ENCODE measurements at places on chromosomes 1 and 21. TPM values are rescaled to one million over a fixed set of nuclear protein-coding genes. Genes with fewer than 3 reads are reported as not detected.

Gene CFAP45
- total RNA-seq = 0.21 TPM

Gene VAV3
- 23.7 TPM for total RNA-seq

Gene NOS1AP
- total RNA-seq = 0.17 TPM

Gene MYOC
- total RNA-seq = not detected

Gene KCNAB2
- 3.6 TPM for total RNA-seq

Gene KRTAP10-10
- total RNA-seq = not detected

DNA sequence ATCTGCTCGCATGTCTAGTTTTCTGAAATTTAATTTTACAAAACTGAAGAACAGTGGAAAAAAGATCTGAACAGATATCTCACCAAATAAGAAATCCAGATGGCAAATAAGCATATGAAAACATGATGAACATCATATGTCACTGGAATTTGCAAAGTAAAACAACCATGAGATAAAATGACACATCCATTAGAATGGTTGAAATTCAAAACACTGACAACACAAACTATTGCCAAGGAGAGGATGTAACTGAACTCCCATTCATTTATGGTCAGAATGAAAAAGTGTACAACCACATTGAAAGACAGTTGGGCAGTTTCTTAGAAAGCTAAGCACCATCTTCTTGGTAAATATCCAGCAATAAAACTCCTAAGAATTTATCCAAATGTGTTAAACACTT lies 312.7 kb upstream of the NCAM2 start:
- no peak for DNase-seq

GRCh38 chr21:25330266-25330665 lies 277.0 kb downstream of the MRPL39 start:
- DNase-seq = no peak

- no peak for DNase-seq
Measured at GRCh38 chr1:56423716-56424115, 155.6 kb downstream of the PLPP3 start.

- peak; percentile 90 for DNase-seq
Measured at GRCh38 chr1:26378088-26378878, 5.7 kb upstream of the ZNF683 start.

DNA sequence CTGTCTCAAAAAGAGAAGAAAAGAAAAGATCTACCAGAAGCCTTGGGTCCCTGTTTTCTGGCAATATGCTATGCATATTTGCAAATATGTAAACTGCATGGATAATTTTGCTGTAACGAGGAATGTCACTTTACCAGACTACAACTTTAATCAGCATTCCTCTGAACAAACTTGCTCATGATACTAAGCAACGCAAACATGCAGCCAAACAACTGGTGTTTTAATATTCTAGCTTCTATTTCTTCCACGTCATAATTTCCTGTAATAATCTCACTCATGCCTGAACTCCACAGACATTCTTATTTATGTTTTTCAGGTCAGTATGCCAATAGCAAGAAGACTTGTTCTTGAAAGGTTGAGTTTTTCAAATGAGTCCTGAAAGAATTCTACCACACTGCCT lies 114.1 kb downstream of the SIM2 start:
- no peak for DNase-seq

DNA sequence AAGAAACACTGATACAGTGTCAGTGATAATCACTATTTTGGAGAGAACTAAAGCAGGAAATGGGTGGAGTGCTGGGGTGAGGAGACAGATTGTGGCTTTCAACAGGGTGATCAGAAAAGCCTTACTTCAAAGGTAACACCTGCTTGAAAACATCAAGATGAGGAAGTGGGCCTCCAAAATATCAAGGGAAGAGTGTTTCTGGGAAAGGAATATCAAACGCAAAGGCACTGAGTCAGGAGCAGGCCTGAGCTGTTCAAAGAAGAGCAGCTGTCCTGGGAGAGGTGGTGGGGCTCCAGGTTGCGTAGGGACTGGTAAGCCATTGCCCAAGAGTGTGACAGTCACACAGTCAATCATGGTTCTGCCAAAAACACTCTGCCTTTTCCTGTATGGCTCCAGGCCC lies 47.1 kb upstream of the ATP1A1 start:
- DNase-seq = no peak

DNA sequence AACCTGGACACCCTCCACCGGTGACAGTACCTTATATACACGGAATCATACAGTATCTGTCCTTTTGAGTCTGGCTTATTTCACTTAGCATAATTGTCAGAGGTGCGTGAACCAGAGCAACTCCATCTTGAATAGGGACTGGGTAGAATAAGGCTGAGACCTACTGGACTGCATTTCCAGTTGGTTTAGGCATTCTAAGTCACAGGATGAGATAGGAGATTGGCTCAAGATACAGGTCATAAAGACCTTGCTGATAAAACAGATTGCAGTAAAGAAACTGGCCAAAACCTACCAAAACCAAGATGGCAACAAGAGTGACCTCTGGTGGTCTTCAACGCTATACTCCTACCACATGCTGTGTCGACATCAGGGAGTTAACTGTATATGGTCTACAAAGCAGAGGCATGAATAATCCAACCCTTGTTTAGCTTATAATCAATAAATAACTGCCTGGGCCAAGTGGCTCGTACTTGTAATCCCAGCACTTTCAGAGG lies 1.4 kb upstream of the FDPS start:
- peak; percentile 42 for DNase-seq

- DNase-seq = no peak
Measured at GRCh38 chr1:94912263-94913184, 14.4 kb downstream of the CNN3 start.

- DNase-seq = peak; percentile 23
Measured at GRCh38 chr1:160519642-160520435, 3.2 kb downstream of the SLAMF6 start.

DNA sequence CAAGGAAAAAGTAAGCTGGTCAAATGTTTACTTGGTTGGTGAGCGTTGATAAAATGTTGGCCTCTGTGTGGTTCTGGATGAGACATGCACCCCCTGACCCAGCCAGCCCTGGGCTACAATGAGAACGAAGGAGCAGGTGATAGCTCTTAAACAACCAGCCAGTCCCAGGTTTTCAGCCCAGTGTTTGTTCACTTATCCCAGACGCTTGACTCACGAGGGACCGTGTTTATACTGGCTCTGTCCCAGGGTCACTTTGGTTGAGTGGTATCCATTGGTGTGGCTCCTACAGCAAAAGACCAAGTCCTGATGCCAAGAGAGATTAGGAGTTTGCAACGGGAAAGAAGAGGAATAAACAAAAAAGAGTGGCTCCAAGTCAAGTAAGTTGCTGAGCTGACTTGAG lies 86.9 kb downstream of the KCNJ15 start:
- peak; percentile 92 for DNase-seq

- no peak for DNase-seq
Measured at GRCh38 chr1:41225495-41225894, 16.6 kb downstream of the SCMH1 start.

DNA sequence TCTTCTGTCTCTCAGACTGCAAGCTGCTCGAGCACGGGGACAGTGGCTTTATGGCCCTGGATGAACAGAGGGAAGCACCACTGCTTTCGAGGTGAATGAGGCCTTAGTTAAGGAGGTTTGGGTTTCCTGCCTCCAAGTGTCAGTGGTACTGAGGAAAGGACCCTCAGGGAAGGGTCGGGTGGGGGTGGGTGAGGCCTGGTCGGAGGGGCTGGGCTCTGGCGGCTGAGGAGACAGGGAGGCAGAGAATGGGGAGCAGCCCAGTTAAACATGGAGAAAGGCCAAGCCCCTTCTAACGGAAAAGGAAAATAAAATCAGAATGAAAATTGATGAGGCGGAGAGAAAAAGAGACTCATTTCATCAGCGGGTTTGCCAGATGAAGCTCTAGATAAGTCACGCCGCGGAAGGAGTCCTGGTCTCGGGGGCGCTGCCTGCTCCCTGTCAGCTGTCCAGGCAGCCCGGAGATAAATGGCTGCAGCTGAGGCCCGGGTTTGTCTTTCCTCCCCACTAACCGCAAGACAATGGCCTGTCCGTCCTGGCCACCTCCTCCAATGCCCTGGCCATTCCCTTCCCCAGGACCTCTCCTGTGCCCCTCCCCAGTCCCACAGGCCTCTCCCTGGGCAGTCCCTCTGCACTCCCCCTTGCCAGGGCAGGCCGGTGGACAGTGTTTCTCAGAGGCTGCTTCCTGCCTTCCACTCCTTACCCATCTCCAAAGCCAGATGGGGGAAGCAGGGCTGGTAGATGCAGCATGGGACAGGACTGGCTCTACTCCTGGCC lies 55.2 kb downstream of the LRRN2 start:
- no peak for DNase-seq

- peak; percentile 53 for DNase-seq
Measured at GRCh38 chr1:41670217-41670957, 185.9 kb upstream of the EDN2 start.

DNA sequence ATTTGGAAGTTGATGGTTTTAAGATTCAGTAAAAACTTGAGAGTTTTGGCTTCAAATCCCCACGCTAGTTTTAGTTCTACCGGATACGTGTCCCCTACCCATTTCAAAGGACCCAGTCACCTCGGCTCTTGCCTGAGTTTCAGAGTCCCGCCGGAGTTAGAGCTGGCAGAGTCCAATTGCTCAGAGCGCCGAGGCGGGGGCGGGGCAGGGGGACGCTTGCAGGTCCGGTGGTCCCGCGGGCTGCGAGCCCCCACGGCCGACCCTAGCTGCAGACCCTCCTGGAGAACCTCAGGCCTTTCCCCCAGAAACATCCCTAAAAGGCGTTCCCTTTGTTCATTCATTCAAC lies 765 bp upstream of the VPS45 start:
- no peak for DNase-seq

- no peak for DNase-seq
Measured at GRCh38 chr1:25487628-25488027, 55.8 kb upstream of the LDLRAP1 start.

- DNase-seq = no peak
Measured at GRCh38 chr1:9435153-9435636, 104.1 kb upstream of the SLC25A33 start.

DNA sequence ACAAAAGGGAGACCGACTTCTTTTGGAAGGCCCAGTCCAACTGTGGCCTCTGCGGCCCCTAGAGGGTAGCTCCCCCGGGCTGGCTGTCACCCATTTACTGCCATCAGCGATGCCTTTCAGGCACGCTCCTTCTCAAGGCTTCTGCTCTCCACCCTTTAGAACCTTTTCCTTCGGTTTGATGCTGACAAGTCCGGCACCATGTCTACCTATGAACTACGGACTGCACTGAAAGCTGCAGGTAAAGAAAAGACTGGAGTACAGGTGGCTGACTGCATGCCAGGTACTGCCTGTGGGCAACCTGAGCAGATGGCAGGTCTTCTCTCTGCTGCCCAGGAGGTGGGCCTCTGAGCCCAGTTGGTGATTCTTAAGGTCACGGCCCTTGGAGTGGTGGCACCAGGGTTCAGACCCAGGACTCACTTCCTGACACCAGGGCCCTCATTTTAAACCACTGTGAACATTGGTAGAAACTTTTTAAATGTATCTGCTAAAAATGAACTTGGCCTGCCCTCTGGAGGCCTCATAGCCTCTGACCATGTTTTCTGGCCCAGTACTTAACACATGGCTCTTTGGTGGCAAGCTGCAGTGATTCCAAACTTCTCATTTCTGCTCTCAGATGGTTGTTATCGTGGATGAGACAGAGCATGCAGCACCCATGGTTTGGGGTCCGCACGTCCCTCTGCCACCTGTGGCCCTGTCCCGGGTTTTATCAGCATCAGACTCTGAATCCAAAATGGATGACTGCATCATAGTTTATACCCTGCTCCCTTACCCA lies 45.7 kb downstream of the CAPN9 start:
- no peak for DNase-seq

- no peak for DNase-seq
Measured at GRCh38 chr1:205422993-205423642, 1.3 kb upstream of the LEMD1 start.
